ENCODE measurements at places on chromosomes 2 and 18.

- DNase-seq, result no peak
Measured at GRCh38 chr2:10260130-10260529, 42.6 kb upstream of the HPCAL1 start.

DNA sequence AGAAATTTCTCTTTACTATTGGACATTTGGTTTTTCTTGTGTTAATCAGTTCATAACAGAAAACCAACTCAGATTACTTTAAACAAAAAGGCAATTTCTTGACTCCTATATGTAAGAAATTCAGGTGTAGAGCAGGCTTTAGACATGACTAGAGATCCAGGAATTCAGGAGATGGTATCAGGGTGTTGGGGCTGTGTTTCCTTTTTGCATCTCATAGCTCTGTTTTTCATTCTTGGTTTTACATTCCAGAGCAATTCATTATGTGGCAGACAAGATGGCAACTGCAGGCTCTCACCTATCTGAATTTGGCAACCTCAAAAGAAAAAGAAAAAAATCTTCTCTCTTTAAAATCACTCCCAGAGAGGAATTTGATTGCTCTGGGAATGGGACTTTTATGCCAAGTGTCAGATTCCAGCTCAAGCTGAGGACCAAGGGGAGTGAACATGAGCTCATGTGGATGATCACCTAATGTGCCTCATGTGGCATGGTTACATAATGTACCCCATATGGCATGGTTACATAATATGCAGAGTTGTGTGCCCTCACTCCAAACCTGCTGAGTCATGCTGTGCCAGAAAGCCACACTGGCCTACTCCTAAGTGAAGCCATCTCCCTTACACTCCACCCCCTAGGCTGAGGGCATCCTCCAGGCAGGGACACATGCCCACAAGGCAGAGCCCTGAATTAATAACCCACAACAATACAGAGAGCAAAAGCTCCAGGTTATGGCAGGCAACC, 282.7 kb downstream of the MBD2 start:
- no peak for DNase-seq

DNA sequence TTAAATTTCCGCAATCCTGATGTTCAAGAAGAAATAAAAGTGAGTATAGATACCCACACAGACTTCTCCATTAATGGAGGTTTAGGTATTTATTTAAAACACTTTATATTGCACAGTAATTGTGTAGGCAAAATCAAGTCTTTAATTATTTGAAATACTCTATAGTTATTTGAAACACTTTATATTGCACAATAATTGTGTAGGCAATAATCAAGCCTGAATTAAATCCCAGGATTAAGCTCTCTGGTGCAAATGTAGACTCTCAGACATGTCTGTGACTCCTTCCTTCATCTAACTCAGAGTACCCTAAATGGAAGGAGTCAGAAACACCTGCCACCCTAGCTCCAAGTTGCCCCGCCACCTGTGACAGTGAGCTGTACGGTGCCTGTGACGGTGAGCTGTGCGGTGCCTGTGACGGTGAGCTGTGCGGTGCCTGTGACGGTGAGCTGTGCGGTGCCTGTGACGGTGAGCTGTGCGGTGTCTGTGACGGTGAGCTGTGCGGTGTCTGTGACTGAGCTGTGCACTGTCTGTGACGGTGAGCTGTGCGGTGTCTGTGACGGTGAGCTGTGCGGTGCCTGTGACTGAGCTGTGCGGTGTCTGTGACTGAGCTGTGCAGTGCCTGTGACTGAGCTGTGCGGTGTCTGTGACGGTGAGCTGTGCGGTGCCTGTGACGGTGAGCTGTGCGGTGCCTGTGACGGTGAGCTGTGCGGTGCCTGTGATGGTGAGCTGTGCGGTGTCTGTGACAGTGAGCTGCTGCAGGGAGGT, 11.0 kb downstream of the SLC3A1 start:
- DNase-seq, result no peak

- DNase-seq, result no peak
Measured at GRCh38 chr18:32264401-32264800, 74.6 kb downstream of the MEP1B start.

GRCh38 chr2:122218596-122218995, 463.1 kb downstream of the TSN start:
- no peak for DNase-seq

- no peak for DNase-seq
Measured at GRCh38 chr2:217438821-217439220, 564.0 kb downstream of the TNS1 start.

DNA sequence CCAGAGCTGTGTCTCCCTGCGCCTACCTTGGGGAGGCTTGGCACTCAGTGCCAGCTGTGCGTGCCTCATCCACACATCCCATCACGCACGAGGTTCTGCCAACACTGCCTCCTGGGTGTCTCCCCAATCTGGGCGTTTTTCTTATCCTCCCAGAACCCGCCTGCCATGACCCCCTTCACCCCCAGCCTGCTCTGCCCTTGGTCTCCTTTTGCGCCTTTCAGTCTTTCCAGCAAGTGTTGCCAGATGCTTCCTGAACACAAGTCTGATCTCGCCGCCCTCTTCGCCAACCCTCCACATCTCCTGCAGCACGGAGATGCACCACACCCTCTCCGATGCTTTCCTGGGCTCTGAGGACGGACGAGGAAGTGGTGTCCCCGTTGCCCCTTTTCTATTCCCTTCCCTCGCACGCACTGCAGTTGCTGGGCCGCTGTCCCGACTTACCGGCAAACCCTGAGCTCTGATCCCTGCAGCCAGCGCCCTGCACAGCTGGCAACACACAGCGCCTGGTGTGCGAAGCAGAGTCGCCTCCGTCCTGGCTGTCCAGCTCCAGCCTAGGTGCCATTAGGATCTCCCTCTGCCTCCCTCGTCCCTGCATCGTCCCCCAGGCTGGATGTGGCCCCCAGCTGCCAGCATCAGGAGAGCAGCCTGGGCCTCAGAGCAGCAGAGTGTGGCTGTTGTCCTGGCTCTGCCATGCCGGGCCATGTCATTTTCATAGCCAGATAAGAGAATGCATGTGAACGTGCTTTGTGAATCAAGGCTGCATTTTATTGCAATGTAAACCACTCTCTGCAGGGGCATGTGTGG, 22.6 kb upstream of the ALLC start:
- DNase-seq, result peak; percentile 35

- no peak for DNase-seq
Measured at GRCh38 chr18:67794521-67794920, 278.0 kb upstream of the DSEL start.

GRCh38 chr18:52903857-52904256, 563.9 kb downstream of the DCC start:
- DNase-seq, result no peak

DNA sequence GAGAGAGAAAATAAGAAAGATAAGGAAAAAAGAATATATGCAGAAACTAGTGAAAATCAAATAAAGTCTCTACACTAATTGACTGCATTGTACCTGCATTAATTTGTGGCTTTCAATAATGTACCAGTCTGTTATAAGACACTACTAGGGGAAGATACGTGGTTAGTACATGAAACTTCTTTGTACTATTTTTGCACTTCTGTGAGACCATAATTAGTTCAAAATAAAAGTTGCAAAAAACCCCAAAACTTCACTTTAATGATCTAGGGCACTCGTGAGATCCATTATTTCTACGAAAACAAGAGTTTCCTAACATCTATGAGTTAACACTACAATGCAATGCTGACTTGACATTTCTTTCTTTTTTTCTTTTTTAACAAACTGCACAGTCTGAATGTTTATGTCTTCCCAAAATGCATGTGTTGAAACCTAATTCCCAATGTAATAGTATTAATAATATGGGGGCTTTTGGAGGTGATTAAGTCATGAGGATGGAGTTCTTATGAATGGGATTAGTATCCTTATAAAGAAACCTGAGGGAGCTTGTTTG, 162.8 kb upstream of the LRRTM1 start:
- no peak for DNase-seq

DNA sequence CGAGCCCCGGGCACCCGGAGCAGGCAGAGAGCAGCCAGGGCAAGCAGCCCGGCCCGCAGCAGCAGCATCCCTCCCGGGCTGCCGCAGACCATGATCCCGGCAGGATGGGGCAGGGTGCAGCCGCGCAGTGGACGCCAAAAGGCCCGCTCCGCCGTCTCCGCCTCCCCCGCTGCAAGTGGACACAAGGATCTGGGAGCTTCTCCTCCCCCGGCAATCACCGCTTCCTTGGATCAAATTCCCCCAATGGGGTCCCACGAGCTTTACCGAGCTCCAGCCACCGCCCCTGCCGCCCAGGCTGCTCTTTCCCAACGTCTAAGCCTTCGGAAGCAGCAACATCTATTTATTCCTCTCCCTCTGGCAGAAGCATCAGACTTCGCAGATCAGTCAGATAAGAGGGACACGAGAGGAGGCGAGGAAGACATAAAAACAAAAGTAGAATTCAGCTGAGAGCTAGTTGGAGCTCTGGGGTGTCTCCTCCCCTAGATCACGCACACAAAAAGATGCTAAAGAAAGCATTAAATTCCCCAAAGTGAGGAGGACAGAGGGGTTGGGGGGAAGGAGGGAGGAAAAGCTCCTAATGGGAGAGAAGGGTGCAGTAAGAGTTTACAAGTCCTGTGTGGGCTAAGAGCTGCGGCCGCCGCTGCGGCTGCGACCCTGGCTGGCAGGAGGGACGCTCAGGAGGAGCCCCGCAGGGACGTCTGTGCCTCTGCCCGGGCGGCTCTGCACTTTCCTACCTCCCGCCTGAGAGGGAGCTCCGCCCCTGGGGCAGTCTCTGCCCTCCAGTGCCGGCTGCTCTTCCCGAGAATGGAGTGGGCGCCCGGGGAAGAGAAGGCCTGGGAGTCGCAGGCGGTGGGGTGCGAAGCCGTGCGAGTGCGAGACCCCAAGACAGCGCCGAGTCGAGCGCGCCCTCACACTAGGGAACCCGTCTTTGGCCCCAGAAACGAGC, at the start of gene FRZB:
FRZB (minus strand) TSS at position 177 of the 946 bp plus-strand sequence; CDS start at position 92, 85 bp downstream.
- peak; percentile 83 for DNase-seq

GRCh38 chr2:1601471-1602277, 142.6 kb downstream of the PXDN start:
- DNase-seq, result no peak

DNA sequence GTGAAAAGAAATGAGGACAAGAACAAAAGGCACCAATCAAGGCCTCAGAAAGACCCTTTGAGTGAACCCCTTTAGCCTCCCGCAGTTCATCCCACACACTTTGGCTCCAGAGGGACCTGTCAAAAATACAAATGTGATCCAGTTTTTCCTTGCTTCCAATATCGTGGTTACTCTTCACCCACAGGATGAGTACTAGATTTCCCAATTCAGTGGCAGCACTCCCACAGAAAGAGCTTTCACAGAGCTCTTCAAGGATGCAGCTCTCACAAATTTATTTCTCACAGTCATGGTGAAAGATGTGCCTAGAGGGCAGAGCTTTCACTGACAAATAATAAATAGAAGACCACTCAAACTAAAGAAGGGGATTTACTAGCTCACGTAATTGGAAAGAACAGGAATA, 3.0 kb upstream of the GFPT1 start:
- no peak for DNase-seq

DNA sequence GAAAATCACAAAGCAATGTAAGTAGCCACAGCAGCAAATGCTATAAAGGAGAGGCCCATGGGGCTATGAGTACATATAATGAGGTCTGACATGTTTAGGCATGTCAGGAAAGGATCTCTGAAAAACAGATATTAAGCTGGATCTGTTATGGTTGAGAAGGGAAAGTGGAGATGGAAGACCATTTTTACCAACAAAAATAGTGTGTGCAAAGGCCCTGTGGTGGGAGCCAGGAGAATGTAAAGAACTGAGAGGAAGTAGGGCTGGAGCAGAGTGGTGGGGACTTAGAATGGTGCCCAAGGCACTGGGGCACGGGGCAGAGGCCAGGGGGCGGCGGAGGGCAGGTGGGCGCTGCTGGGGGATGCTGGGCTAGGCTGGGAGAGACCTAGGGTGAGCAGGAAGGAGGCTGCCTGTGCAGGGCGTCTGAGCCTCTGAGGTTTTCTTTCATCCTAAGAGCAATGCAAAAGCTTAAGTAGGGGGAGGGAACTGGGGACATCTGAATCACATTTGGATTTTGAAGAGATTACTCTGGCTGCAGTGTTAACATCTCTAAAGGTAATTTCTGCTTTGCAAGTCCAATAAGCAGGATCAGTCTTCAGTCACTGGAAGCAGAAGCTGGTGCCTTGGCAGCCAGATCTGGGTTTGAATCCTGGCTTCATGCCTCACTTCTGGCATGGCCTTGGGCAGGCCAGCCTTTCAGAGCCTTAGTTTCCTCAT, 4.9 kb upstream of the AGFG1 start:
- DNase-seq, result no peak

DNA sequence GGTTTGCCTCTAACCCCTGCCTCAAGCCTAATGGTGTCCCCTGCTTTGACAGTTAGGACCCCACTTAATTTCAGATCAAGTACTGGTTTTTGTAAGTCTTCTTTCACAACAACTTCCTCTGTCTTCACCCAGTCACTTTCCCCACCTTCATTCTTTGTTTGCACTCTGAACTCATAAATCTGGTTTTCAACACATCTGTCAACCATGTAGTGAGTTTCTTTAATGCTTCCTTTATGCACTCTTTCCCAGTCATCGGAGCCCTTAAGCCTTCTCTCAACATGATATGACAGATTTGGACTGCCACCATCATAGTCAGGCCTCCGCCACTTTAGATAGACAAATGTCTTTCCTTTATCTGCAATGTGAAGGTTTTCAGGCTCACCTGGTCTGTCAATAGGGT, 109.1 kb downstream of the PLEKHA3 start:
- no peak for DNase-seq

DNA sequence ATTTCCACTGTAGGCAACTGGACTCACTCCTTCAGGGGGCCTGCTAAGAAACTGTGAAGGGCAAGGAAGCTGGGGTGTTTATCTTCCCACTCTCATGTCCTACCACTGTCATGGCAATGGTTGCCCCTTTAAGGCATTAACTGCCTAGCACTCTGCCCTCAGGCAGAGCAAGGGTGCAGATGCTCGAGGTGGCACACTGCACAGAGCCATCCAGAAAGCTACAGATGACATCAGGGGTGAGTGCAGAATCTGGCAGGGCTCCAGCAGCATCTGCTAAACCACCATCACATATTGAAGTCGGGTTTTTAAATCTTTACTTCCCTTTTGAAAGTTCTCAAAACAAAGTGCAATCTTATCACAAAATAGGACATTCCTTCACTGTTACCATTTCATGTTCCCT, 75.4 kb downstream of the RAPGEF4 start:
- DNase-seq, result no peak

- no peak for DNase-seq
Measured at GRCh38 chr2:240355962-240356361, 79.5 kb upstream of the GPC1 start.

GRCh38 chr18:49731860-49732311, 81.4 kb downstream of the ACAA2 start:
- no peak for DNase-seq

GRCh38 chr2:156349161-156349560, 16.6 kb upstream of the NR4A2 start:
- DNase-seq, result no peak
